T-helper 9 cell (primary cell): ENCODE measurements at places on chromosomes 7 and 10.

- DNase-seq: no peak
Measured at GRCh38 chr7:22194658-22195273, 162.2 kb downstream of the RAPGEF5 start.

DNA sequence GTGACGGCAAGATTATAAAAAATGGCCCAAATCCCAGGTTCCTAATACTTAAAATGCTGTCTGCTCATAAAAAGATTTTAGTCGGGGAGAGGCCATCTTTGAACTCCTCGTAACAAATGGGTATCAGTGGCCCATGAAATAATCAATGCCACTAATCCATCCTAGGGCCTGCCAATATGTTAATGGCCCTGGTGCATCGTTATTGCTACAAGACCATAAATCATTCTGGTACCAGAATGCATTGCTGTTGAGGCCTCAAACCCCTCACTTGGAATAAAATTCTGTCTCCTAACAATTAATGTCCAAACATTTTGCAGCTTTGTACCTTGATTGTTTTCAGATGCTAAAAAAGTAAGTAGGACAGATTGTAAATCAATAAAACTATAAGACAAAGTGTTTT lies 290.6 kb downstream of the LRMDA start:
- no peak for DNase-seq

GRCh38 chr7:108836256-108836655 lies 266.6 kb downstream of the DNAJB9 start:
- no peak for DNase-seq

GRCh38 chr7:4188651-4189050 lies 493.4 kb upstream of the FOXK1 start:
- DNase-seq: no peak

GRCh38 chr7:21922605-21923004 lies 23.1 kb downstream of the CDCA7L start:
- no peak for DNase-seq

GRCh38 chr7:118330388-118330787 lies 105.9 kb downstream of the ANKRD7 start:
- DNase-seq: no peak

GRCh38 chr7:158815083-158815799 lies 14.1 kb downstream of the ESYT2 start:
- DNase-seq: no peak

GRCh38 chr10:7365027-7365745 lies 45.6 kb downstream of the SFMBT2 start:
- no peak for DNase-seq

DNA sequence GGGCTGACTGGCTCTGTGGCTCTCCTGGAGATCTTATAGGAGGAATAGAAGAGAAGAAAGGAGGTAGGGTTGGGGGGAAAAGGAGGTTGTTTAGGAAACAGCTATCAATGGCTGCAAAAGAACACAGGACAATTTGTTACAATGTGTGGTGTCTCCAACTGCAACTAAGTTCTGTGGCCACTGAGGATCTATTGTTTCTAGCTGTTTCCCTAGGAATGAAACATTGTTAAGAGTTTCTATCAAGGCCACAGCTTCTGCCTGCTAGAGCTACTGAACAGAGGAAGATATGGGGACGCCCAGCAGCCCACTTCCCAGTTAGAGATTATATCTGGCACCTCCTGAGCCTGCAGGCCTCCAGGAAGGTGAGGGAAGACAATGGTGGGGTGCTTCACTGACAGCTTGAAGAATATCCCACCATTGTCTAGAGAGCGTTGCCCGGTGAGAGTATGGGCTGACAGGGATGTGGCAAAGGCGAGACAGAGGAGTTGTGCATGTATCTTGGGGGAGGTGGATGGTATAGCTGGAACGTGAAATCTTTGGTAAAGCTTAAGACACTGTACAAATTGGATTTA lies 4.0 kb downstream of the SCD start:
- DNase-seq: no peak

DNA sequence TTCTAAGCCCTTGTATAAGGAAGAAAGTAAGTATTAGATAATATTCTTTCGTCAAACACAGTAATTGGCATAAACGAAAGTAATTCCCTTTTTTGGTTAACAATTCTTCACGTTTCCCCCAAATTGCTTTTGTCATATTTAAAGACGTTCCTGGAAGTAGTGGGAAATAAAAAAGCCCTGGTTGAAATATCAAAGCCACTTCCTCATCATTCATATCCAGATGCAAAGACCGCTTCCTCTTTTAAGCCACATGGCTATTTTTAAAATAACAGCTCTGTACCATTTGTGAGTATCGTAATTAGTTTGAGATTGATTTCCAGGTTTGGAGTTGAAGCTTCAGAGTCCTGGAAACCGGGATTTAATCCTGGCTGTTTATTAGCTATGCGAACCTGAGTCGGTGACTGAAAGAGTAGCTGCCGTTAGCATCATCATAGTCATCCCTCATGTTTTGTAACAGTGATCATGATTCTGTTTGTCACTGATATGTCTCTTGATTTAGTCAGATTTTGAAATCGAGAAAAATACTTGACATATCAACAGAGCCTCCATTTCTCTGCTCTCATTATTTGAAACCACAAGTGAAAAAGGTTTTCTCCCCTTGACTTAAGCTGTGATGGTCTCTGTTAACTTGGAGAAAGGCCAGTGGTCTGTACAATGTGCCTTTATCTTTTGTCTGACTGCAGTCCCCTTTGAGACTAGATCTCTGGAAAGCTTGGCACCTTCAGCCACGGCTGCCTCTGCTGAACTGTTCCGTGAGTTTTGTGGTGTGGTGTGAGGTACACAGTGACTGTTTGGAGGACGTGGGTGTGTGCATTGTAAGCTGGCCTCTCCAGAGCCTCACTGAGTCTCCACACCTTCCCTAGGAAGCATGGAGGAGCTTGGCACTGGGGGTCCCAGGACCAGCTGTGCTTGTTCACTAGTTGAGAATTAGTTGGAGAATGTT lies 18.1 kb downstream of the OPTN start:
- DNase-seq: no peak

GRCh38 chr7:110388457-110388856 lies 702.5 kb upstream of the LRRN3 start:
- no peak for DNase-seq

DNA sequence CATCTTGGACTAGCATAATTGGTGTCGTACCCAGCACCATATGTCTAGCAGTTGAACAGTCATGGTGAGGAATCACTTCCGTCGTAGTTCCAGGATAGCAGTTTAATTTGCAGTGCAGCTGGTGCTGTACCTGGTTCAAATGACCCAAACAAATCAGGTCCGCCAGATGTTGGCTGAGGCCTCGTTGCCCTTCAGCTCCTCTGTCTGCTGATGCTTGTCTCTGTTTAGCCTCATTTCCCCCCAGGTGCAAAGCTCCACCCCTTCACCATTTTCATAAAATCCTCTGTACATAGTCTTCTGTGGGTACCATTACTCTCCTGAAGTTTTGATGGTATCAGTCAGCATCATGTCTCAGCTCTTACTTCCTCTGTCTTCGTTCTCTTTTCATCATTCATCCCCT lies 35.1 kb downstream of the UMAD1 start:
- DNase-seq: no peak

GRCh38 chr10:7560519-7560918 lies 106.2 kb downstream of the ITIH5 start:
- no peak for DNase-seq

DNA sequence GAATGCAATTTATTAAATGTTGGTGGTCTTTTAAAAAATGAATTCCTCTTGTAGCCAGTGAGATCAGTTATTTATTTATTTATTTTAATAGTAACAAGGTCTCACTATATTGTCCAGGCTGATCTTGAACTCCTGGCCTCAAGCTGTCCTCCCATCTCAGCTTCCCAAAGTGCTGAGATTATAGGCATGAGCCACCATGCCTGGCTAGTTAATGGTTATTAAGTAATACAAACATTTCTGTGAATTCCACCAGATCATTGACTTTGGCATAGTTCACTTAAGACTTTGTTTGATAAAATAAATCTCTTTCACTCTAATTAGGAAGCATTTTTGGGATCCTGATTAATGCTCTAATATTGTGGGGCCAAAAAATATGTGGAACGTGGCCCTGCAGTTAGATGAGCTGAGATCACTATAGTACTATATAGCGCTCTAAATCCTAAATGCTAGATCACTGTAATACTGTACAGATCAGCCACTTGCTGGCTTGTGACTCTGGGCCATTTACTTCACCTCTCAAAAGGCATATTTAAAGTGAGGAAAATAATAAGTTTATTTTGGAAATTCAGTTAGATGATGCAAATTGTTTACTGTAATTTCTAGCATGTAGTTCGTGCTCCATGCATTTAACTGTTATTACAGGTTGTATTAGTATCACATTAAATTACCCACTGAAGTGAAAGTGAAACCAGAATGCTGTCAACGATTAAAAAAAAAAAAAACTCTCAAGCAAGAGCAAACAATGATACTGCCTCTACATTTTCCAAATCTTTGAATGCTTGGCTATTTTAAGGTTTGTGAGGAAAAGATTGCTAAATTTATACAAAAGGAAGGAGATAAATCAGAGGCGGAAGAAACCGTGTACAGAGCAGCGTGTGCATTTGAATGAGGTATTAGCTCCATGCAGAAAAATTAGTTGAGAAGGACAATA lies 15.9 kb upstream of the FAS start:
- DNase-seq: no peak

- no peak for DNase-seq
Measured at GRCh38 chr7:107505997-107506673, 36.3 kb downstream of the GPR22 start.

DNA sequence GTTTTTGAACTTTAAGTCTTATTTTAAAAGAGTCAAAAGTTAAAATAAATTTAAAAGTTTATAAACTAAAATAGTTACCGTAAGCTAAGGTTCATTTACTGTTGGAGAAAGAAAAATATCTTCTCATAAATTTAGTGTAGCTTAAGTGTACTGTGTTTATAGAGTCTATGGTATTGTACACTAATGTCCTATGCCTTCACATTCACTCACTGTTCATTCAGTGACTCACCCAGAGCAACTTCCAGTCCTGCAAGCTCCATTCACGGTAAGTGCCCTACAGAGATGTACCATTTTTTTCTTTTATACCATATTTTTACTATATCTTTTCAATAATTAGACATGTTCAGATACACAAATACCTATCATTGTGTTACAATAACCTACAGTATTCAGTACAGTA lies 97.6 kb downstream of the PTN start:
- DNase-seq: no peak

- DNase-seq: no peak
Measured at GRCh38 chr7:53657586-53657985, 622.2 kb downstream of the POM121L12 start.

- DNase-seq: no peak
Measured at GRCh38 chr7:113698556-113699220, 220.1 kb downstream of the PPP1R3A start.

- DNase-seq: no peak
Measured at GRCh38 chr7:112986256-112987031, 100.2 kb downstream of the GPR85 start.

DNA sequence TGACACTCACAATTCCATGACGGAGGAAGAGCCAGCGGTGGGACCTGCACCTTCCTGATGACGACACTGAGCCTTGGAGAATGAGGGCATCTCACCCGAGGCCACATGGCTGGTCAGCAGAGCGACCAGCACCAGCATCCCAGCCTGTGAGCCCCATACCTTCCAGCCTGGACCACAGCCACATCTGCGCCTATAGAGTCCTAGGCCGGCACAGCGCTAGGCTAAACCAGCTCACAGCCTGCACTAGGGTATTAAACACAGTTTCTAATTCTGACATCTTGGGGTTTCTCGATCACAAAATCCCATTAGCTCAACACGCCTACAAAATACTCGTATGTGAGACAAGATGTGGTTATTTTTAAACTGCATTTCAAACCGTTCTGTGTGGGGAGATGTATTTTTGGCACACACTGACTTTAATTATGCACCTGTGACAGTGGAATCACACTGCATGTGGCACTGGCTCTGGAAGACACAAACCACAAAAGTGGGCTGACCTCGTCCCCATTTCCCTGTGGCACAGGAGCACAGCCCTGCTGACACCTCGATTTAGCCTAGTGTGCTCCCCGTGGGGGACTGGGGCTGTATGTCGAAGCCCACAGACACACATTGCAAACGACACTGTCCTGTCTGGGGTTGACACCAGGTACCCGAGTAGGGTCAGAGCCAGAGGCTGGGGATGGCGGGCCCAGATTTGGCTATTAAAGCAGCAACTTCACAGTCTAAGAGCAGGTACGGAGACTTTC lies 32.5 kb downstream of the CPXM2 start:
- DNase-seq: no peak

DNA sequence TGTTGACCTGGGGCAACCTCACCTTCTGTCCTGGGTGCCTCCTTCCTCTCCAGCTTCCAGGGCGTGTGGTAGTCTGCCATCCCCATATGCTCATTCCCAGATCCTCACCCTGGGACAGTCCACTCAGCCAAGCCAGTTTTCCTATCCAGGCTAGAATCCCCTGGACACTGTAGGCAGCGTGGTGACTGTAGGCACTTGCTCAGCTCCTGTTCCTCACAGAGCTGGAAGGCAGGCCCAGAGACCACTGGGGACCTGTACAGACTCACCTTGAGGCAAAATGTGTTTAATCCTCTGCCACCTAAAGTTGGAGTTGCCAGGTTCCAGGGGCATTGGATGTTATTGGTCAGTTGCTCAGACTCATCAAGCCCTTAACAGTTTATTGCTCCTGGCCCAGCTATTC lies 2.4 kb upstream of the GRID1 start:
- DNase-seq: no peak

DNA sequence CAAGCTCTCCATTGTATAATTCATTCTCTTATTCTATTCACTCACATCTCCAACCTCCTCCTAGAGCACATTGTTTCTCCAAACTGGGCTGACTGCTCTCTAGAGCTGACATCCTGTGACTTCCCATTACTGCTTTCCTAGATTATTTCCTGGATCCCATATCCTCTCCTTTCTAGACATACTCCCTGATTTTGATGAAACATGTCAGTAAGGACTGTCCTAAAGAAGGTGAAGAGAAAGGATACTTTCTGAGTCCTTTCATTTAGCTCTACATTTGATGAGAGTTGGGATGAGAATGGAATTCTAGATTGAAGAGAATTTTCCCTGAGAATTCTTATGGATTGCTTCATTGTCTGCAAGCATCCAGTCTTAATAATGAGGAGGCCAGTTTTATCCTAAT lies 78.8 kb downstream of the CNNM2 start:
- no peak for DNase-seq

DNA sequence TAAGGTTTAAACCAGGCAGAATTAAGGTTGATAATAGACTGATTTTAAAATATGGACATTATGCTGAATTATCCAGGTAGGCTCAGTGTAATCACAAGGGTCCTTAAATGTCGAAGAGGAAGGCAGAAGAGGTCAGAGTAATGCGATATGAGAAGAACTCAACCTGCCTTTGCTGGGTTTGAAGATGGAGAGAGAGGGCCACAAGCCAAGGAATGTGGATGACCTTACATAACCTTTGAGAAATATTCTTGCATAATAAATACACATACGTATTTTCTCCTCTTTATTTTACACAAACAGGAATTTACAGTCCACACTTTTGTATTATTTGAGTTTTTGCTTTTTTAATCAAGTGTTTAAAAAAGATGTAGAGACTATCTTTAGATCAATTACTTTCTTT lies 88.5 kb downstream of the ST7 start:
- DNase-seq: no peak

- DNase-seq: no peak
Measured at GRCh38 chr10:59771162-59771807, 18.0 kb upstream of the MRLN start.
